ENCODE measurements at places on chromosomes 11 and 22.

- DNase-seq, result no peak
Measured at GRCh38 chr22:37768273-37768672, 39.5 kb upstream of the GCAT start.

DNA sequence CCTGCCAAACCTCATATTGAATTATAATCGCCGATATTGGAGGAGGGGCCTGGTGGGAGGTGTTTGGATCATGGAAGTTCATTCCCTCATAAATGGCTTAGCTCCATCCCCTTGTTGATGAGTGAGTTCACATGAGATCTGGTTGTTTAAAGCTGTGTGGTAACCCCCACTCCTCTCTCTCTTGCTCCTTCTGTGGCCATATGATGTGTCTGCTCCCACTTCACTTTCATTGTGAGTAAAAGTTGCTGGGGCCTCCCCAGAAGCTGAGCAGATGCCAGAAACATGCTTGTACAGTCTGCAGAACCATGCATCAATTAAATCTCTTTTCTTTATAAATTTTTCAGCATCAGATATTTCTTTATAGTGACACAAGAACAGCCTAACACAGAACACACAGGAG is 929.0 kb upstream of the FAT3 start:
- no peak for DNase-seq

DNA sequence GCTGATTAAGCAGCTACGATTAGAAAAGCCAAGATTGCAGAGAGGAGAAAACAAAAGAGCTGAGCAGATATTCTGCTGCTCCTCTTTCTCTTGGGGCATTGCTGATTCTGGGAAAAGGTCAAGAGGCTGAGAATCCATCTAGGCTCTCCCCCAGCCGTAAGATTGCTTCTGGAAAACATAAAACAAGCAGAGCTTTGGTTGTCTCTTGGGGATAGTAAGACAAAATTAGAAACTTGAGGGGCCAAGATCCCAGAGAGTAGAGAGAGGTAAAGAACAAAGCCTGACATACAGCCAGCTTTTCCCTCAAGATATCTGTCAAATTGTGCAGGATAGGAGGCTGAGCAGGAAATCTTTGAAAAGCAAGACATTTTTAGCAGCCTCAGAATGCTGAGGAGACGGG is 158.2 kb downstream of the TTC28 start:
- no peak for DNase-seq

DNA sequence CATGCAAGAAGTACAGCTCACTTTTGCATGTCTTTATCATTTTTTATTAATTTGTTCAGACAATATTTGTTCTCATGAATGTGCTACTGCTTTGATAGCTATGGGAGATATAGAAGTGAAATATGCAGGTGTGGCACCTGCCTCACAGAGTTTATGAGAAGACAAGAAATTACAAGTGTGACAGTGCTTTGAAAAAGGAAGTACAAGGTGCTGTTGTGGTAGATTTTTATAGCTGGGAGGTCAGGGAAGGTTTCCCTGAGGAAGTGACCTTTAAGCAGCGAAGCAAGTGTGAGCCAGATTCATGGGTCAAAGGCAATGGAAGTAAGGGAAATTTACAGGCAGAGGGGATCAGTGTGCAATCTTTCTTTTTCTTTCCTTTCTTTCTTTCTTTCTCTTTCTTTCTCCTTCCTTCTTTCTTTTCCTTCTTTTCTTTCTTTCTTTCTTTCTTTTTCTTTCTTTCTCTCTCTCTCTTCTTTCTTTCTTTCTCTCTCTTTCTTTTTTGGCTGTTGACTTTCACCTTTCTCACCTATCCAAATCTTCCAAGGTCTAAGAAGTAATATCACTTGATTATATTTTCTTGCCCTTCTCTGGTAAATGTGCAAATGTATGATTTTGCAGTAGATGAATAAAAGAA is 6.4 kb upstream of the BMAL1 start:
- DNase-seq, result no peak
